Stimulated activated CD4-positive, alpha-beta T cell treated with anti-CD3 and anti-CD28 coated beads, Interleukin-2, amount 100 ng/mL, for 48 hours (primary cell): ENCODE measurements at places on chromosomes 16 and 17.
A peak's percentile ranks its signal among the peaks of the same experiment; 100 is the strongest.

DNA sequence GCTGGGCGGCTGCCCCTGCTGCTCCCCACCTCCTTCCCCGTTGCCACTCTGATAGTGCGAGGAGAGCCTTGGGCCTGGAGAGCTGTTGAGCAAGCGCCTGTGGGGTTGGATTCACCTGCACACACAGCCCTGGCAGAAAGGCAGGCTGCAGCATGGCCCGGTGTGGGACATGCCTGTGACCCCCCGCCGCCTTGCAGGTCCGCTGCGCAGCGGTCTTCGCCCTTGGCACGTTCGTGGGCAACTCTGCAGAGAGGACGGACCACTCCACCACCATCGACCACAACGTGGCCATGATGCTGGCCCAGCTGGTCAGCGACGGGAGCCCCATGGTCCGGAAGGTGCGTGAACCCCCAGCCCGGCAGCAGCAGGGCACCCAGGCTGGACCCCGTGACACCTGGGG, 106.8 kb upstream of the CHMP6 start:
- DNase-seq = no peak

DNA sequence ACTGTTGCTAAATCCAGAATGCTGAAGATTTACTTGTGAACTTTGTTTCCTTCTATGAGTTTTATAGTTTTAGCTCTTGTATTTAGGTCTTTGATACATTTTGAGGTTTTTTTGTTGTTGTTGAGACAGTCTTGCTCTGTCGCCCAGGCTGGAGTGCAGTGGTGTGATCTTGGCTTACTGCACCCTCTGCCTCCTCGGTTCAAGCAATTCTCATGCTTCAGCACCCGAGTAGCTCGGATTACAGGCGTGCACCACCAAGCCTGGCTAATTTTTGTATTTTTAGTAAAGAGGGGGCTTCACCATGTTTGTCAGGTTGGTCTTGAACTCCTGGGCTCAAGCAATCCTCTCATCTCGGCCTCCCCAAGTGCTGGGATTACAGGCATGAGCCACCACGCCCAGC, 14.4 kb downstream of the TENT4B start:
- DNase-seq = no peak

DNA sequence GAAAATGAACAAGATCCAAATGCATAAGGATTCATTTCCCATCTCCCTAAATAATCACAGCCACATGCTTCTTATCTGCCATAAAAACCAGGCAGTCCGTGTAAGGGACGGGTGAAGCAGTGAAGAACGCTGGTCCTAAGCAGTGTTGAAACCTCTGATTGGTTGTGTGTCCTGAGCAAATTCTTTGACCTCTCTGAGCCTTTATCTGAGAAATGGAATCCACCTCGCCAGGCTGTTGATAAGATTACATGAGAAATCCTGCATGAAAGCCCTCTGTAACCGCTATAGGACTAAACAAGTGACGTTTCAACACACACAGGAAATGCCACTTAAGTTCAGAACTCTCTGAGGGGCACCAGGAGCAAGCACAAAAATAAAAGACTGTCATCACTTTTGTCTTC, 26.8 kb downstream of the GAS7 start:
- DNase-seq = no peak

DNA sequence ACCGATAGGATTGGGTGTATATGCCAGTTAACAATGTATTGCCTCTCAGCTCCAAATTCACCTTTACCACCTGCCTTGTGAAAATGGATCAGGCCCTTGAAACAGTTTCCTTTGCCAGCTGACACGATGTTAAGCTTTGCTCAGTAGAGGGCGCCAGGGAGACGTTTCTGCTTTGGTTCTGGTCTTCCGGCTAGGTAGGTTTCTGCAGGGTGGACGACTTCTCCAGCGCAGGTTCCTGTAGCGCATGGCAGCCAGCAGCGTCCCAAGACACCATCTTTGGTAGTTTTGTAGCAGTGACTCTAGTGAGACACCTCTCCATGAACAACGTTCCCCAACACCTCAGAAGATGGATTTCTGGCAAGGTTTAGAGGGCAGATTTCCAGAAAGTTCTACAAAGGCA, 24.0 kb downstream of the SYCE1L start:
- peak; percentile 36 for DNase-seq

DNA sequence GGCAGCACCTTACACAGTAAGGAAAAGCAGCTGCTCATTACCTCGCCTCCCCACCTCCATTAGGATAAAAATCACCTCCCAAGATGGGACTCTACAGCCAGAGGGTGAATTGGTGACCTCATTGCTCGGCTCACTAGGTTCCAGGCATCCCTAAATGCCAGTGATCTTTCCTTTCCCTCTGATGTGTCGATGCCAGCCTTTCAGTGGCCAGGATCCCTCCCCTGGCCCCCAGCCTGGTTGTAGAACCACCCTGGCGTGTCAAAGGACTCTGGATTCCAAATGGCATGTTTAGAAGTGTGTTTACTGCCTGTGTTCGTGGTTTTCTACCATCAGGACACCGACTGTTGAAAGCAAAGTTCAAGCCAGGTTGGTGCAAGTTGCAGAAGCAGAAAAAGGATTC, 72.1 kb upstream of the LYRM9 start:
- no peak for DNase-seq

DNA sequence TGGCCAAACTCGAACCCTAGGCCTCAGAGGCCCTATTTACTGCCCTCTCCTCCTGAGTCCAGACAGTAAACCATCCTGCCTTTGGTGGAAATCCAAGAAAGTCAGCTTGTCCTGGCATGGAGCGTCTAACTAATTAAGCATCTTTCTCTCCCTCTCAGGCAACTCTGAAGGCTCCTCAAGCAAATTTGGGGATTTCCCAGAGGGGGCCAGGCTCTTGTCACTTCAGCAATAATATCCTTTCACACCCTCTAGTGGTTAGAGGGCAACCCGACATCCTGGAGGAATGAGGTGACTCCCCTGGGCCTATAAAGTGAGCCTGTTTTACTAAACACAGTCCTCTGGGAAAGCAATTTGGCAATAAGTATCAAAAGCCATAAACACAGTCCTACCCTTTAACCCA, 60.4 kb downstream of the NOG start:
- DNase-seq = peak; percentile 48

GRCh38 chr17:43027091-43028032, 2.3 kb downstream of the RND2 start:
- no peak for DNase-seq

DNA sequence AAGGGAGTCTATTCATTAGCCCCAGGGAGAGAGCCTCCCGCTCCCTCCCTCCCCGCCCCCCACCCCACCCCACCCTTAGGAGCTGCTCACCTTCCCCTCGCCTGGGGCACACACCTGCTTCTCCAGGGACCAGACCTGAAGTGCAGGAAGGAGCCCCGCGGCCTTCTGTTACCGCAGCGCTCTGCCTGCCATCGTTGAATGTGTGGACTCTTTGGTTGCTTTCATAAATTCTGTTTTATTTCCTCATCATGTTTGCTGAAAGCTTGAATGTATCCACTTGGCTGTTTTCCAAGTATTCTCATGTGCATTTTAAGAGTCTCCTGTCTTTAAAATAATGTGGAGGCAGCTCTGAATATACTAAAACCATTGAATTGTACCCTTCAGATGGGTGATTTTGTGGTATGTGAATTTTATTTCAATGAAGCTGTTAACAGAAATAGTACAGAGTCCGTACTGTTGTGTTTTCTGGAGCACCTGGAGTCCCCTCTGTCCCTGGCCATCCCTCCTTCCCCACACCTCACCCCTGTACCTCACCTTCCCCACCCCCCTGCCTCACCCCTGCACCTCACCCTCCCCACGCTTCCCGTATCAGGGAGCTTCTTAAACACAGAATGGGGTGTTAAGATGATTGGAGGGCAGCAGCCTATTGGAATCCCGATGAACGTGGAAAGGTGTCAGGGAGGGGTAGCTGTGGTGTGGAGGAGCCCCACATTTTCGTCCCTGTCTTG, 25.5 kb downstream of the RAB11FIP3 start:
- DNase-seq = no peak

DNA sequence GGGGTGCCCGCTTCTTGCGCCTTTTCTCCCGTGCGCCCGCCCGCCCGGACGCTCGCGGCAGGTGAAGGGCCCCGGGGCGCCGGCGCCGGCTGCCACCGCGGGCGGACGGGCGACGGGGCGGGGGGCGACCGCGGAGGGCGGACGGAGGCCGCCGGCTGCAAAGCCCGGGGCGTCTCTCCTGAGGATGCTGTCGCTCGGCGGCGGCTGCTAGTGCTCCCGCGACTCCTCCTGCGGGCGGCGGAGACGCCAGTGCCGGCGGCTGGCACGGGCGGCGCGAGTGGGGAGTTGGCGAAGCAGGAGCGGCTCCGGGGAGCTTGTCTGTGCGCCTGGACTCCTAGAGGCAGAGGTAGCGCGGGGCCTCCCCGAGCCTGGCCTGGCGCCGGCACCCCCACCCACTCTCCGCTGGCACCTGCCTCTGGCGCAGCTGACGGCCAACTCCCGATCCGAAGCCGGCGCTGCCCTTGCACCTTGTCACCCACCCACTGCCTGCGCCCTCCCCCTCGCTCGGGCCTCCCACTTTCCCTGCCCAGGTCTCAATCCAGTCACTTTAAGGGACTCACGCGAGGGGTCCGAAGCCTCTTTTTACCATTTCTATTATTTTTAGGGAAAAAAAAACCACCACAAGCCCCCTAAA, at the start of gene FAM20A:
FAM20A (minus strand) TSS at position 437 of the 634 bp plus-strand sequence. CDS start 701 bp downstream, outside the sequence.
- no peak for DNase-seq

- no peak for DNase-seq
Measured at GRCh38 chr16:70665806-70666735, 19.7 kb downstream of the IL34 start.

DNA sequence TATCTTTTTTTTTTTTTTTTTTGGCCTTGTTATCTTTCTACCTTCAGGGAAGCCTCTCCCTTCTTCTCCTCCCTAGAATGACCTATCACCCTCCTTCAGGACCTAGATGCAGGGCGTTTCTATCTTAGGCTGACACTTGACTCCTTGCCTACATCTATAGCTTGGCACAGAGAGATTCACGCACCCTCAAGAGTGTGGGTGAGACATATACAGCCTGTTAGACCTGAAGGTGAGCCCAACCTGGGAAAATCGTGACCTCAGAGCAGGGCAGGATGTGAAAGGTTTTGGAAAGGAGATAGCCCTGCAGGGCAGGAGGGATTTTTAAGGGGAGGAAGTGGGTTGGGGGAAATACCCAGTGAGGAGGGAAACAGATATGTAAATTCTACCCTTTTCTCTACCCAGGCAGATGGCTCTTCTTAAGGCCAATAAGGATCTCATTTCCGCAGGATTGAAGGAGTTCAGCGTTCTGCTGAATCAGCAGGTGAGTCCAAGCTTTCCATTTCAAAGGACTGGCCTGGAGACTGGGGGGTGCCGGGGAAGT, at the start of gene AHSP:
AHSP (plus strand) TSS at position 167 of the 541 bp plus-strand sequence; CDS start at position 407, 240 bp downstream.
- DNase-seq = no peak

DNA sequence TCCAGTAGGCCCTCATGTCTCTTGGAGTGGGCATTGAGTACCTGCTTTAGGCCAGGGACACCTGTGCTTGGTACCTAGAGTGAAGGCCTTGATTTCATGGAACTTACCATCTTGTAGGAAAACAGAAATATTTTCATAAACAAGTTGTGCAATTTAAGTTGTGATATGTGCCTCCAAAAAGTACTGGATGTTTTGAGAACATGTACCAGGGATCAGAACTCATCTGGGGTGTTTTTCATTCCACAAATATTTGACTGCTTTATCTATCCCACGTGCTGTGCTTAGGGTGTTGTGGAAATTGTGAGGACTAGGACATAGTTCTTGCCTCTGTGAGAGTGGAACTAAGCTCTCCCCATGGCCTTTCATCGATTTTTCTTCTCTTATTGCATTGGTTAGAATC, 8.8 kb downstream of the NKD1 start:
- DNase-seq = no peak

DNA sequence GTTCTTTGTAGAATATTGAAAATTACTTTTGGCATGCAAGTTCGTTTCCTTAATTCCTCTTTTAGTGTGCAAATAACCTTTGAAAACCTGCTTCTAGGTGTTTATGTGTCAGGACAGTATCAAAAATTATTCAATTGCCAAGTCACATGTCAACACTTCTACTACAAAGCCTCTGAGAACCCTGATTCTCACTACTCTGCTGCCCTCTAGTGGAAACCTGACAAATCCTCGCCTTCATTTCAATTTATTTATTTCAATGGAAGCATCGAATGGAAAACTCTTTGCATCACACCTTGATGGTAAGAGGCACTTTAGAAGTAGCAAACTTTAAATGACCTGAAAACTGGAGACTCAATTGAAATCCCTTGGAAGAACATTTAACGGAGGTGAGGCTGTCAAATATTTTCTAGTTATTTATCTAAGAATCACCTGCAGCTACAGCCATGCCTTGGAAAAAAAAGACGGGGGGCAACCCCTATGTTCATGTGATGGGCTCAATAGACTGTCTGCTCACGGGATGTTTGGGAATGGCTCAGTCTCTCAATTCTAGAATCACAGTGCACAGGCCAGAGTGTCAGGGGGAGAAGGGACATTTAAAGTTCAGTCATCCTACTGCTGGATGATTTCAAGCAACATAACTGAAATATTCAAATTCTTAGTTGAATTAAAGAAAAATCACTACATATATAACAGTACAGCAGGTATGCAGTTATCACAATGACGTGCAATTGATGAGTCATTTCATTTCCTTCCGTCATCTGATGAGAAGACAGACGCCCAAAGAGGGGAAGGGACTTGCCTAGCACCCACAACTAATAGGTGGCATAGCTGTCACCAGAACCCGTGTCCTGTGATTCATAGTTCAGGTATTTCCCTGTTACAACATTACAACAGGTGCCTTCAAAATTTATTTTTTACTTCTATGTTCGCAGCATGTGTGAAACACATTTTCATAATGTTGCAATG, 563.9 kb downstream of the TOX3 start:
- DNase-seq = peak; percentile 2

- DNase-seq = no peak
Measured at GRCh38 chr17:83149029-83149725, 69.8 kb downstream of the METRNL start.

- DNase-seq = no peak
Measured at GRCh38 chr17:320139-320538, 32.5 kb downstream of the RPH3AL start.

- no peak for DNase-seq
Measured at GRCh38 chr16:26909623-26910022, 157.1 kb upstream of the C16orf82 start.

GRCh38 chr16:15811481-15812400, 45.1 kb downstream of the MYH11 start:
- no peak for DNase-seq

DNA sequence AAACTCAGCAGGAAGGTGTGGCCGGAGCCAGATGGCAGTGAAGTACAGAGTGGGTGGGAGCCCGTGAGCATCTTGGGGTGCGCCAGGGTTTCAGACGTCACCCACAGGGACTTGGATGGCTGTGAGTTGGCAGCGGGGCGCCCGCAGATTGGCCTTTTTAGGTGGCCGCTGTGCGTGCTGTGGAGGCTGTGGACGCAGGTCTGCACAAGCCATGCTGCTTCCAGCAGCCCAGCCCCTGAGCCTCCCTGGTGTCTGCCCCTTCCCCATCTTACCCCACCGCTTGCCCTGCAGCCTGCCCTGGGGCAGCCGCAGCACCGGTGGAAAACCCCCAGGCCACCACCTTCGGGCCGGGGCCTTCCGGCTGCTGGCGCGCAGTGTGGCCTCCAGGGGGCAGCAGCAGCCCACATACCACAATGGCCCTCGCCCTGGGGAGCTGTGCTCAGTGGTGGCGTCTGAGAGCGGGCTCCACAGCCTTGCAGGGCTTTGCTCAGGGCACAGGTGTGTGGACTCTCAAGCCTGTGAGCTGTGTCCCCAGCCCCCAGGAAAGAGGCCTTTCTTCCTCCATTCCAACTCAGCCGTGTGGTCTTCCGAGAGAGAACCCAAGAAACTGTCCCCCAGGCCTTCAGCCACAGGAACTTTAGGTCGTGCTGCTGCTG, 11.8 kb downstream of the ENDOV start:
- DNase-seq = peak; percentile 87

GRCh38 chr16:51268237-51268636, 117.2 kb upstream of the SALL1 start:
- no peak for DNase-seq

- peak; percentile 54 for DNase-seq
Measured at GRCh38 chr17:82350182-82351030, 8.6 kb upstream of the TEX19 start.
